ENCODE measurements at places on chromosomes 11 and 22.

GRCh38 chr11:87092159-87092558 is 54.4 kb downstream of the TMEM135 start:
- no peak for DNase-seq

GRCh38 chr11:30091246-30091645 is 74.4 kb upstream of the KCNA4 start:
- DNase-seq = no peak

DNA sequence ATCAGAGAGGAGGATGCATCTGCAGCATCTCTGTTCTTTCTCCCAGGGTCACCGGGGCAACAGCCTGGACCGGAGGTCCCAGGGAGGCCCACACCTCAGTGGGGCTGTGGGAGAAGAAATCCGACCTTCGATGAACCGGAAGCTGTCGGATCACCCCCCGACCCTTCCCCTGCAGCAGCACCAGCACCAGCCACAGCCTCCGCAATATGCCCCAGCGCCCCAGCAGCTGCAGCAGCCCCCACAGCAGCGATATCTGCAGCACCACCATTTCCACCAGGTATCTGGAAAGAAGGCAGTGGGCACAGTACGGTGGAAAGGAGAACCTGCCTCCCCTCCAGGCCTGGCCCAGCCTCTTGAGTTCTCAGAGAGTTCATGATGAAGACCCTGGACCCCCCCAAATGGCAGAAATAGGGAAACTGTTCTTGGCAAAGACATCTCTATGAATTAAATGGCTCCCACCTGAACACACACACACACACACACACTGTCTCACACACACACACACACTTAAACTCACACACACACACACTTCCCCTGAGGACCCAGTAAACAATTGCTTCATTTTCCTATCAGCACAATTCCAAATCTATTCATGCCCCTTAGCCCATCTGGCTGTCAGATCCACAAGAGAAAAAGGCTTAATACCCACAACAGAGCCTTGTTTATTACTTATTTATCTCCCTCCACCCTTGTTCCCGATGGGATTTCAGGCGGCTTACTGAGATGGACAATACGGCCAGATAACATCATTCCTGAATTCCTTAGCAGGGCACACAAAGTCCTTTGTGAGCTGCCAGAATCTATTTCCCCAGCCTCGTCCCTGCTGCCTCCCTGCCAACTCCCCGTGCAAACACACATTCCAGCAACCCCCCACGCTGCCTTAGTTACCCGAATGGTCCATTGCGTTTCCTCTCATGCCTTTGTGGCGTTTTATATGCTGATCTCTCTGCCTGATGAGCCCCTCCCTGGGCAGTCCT is 8.1 kb downstream of the TMA7B start:
- DNase-seq = peak; percentile 71

DNA sequence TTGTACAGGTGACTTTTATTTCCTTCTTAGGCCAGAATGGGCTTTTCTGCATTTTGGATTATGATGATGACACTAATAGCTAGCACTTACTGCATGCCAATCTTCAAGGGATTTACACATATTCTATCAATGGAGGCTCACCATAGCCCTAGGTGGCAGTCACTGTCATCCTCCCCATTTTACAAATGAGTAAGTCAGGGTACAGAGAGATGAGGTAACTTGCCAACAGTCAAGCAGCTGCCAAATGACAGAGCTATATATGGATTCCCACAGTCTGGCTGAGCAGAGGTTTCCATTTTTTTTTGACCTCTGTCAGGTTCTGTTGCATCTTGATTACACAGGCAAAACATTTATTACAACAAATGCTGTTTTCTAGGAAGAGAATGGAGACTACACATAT is 23.8 kb upstream of the C11orf96 start:
- DNase-seq = no peak

- DNase-seq = no peak
Measured at GRCh38 chr11:99632969-99633368, 612.2 kb downstream of the CNTN5 start.

DNA sequence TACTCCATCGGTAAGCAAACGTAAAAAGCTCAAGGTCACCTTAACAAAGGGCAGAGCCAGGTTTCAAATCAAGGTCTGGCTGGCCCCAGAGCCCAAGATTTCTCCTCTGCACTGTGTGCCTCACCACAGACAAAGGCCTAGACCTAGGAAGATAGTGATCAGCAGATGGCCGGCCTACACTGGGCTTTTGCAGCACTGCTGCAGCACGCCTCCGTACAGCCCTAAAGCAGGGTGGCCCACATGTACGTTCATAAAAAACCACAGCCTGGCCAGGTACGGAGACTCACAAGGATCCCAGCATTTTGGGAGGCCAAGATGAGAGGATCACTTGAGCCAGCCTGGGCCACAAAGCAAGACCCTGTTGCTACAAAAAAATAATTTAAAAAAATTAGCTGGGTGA is 106.3 kb upstream of the PITPNB start:
- DNase-seq = no peak

- no peak for DNase-seq
Measured at GRCh38 chr22:45620706-45621105, 50.9 kb upstream of the ATXN10 start.

DNA sequence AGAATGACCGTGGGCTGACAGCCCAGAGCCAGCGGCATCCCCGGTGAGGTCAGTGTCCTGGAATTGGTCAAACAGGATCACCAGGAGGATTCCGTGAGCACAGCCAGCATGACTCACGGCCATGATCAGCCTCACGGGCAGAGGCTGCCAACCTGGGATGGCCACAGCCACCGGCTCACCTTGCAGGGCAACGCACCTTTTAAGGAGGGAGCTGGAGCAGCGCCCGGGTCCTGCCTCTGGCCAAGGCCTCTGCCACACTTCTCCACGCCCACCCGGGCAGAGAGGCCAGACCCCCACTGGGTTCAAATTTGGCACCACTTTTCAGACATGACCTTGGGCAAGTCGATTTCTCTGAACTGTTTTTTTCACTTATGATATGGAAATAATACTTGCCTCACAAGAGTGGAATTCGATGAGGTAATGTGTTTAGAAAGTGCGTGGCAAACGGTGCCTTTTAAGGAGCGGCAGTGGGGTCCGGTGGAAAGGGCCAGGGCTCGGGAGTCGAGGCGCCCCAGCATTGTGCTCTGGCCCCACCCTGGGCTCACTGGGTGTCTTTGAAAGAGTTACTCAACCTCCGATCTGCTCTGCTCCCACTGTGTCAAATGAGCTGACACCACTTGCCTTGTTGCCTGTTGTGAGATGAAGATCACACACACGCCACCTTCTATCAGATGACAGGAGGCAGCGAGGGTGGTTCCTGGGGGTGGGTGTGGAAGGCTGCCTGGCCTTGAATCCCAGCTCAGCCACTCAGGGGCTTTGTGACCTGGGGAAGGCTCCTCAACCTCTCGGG is 16.0 kb downstream of the TXN2 start:
- DNase-seq = no peak

- DNase-seq = no peak
Measured at GRCh38 chr22:44360668-44361381, 48.1 kb upstream of the SHISAL1 start.

DNA sequence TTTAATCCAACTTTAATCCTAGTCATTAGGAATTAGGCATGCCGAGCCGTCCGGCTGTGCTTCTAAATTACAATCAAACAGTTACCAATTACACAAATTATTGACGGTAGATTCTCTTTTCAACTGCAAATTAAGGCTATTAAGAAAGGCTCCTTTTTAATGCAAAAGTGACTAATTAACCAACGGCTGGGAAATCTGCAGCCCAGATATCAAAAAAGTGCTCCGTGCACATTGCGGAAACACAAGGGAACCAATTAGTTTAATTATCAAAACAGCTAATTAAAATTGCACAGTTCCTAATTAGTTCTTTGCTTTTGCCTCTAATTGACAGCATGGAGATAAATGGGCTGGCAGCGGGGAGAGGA is 19.4 kb upstream of the LMO1 start:
- no peak for DNase-seq

DNA sequence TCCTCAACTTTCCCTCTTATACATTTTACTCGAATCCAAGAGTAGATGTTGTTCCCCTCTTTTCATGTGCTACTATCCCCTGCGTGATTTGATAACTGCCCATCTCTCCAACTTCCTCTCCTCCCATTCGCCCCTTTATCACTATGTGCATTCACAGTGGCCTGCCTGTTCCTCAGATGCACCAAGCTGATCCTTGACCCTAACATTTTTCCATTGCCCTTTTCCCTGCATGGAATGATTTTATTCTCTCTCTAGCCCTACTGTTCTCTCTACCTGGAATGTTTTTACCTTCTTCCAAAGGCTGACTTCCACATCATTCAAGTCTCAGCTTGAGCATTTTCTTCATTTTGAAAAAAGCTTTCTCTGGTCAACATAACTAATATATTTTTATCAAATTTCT is 15.8 kb upstream of the BBOX1 start:
- DNase-seq = no peak

DNA sequence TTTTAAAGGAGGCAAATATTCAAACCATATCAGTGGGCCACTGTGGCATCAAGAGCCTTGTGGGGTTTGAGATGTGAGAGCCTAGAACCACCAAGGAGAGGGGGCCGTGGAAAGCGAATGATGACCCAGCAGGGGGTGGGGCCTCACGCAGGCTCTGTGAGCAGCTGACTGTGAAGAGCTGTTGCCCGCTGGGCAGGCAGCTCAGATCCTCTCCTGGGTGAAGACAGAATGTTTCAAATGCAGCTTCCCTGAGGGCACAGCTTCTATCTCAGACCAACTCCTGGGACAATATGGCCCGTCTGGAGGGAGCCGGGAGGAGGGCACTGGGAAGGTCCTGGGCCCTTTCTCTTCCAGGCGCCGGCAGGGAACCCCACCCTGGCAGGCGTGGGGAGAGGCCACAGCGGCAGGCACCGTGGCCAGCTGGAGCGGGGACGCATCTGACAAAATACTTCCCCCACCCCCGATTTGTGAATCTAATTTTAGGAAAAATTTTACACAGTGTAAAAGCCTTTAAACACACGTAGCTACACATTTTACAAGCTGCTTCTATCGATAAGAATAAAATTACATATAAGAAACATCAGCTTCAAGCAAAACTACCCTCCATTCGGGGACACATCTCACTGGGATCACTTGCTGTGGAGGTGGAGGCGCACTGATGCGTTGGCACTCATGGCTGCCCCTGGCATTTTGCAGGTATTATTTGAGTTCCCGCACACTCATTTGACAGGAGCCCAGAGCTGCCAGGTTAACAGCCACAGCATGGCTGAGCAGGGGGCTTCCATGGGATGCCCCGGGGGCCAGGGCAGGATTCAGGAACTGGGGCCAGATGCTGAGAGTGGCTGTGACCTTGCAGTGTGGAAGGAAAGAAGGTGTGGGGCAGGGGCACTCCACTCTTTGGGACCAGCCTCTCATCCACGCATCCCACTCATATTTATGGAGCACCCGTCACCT is 40.3 kb downstream of the PARVG start:
- no peak for DNase-seq

DNA sequence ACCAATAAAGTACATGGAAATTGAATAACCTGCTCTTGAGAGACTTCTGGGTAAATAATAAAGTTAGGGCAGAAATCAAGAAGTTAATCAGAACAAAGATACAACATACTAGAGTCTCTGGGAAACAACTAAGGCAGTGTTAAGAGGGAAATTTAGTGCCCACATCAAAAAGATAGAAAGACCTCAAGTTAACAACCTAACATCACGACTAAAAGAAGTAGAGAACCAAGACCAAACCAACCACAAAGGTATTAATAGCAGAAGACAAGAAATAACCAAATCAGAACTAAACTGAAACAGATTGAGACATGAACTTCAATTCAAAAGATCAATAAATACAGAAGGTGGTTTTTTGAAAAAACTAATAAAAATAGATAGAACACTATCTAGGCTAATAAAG is 140.7 kb downstream of the JRKL start:
- DNase-seq = no peak

- DNase-seq = no peak
Measured at GRCh38 chr11:14687943-14688627, 44.5 kb downstream of the PDE3B start.

- no peak for DNase-seq
Measured at GRCh38 chr11:134611537-134611936, 199.5 kb upstream of the B3GAT1 start.

DNA sequence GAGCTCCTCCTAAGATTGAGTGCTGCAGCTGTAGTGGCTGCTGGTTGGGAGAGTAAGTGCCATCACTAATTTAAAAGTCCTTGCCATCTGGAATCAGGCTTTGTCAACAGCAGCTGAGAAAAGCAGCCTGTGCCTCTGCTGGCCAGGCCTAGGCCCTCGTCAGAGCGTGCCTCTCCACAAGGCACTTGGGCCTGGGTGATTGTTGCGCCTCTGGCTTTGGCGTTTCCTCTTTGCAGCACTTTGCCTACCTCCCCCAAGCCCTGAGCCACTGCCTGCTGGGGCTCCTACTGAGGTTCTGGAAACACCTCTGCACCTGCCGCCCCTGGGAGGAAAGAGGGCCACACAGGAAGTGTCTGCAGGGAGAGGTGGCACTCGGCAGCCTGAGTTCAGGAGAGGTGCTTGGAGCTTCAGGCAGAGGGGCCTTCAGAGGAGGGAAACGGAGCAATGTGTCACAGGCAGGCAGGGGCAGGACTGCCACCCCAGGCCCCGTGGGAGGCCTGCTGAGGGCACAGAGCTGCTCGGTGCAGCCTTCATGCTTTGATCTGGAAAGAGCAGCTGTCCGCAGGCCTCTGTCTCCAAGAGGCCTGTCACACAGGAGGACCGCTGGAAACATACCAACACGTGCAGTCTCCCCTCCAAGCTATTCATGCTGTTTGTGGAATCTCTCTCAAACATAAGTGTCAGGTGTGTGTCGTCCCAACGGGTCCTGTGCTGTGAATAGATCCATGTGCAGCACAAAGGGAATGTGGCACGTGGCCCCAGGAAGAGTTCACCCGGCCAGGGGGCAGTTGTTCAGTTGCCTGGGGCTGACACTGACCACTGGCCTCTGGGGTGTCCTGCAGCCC is 61.5 kb upstream of the EMID1 start:
- DNase-seq = peak; percentile 37

DNA sequence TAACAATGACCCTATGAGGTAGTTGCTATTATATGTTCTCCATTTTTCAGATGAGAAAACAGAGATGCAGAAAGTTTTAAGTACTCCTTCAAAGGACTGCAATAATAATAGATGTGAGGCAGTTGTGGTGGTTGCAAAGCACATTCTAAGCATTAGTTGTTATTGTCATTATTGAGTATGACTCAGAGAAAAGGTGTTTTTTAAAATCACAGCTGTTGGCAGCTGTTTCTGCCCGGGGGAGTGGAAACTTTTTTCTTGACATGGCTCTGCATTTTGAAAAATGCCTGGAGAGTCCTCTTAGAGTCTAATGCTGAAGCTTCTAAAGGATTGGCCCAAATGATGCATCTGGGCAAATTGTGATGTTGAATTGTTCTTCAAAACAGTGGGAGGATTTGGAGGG is 244.5 kb upstream of the MPPED2 start:
- no peak for DNase-seq

DNA sequence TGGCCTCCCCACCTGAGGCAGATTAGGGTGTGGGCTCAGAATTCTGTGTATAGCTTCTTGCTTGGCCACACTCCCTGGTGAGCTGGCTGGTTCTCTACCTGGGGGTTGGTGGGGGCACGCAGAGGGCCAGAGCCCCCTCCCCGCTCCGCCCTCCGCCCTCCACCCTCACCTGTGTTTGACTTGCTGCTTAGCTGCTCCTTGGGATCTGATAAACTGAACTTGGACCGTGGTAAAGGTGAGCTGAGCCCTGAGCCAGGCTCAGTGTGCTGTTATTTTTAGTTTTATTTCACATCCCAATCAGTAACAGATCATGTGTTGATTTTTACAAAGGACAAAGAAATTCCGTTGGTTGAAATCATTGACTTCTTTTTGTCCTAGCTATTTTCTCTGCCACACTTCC is 2.0 kb downstream of the OVOL1 start:
- DNase-seq = no peak

Data from ecto neural progenitor cell (in vitro differentiated cells).